ENCODE measurements at places on chromosomes 2 and 18.
A peak's percentile ranks its signal among the peaks of the same experiment; 100 is the strongest.

DNA sequence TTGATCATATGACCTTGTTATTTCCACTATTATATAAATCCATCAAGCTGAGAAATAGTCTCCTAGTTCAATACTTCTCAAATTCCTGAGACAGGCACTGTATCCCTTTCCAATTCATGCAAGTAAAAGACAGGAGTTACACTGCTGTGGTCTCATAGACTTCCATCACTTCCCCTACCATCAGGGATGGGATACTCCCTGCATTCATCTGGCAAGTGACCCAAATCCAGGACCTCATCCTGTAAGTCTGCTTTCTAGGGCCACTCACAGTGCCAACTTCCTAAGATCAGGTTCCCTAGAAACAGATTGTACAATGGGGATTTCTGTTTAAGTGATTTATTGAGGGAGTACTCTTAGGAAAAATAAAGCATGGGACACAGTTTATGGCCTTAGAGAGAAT, 424.0 kb upstream of the CDH7 start:
- no peak for DNase-seq

DNA sequence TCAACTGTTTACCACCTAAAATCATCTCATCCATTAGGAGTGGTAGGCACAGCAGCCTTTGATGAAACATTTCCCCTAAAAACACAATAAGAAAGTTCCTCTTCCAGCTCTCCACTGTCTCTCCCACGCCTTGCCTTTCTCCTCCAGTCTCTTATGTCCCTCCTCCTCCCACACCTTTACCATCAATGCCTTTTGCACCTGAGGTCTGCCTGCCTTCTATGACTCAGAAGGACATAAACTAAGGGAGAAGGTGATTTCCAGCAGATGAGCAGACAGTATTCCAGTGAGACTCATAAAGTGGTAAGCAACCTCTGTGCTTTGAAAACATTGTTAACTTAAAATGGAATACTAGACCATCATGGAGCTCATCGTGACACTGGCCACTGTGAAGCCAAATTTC, 34.2 kb upstream of the NDUFV2 start:
- DNase-seq, result no peak

DNA sequence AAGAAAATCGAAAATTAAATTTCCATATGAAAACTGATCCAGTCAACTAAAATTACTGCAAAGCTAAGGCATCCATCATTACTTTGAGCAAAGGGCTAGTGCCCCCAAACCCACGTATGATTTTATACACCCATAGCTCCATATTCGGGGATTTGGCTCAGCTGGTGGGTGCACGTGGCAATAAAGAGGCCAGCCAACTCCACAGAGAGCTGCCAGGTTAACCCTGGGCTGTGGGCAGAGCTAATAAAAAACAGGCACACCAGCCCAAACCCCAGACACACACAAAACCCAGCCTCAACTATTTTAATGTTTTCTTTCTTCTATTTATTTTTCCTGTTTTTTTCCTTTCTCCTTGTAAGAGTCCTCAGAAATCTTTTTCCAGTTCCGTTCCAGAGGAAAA, 151.3 kb upstream of the SOX11 start:
- no peak for DNase-seq

DNA sequence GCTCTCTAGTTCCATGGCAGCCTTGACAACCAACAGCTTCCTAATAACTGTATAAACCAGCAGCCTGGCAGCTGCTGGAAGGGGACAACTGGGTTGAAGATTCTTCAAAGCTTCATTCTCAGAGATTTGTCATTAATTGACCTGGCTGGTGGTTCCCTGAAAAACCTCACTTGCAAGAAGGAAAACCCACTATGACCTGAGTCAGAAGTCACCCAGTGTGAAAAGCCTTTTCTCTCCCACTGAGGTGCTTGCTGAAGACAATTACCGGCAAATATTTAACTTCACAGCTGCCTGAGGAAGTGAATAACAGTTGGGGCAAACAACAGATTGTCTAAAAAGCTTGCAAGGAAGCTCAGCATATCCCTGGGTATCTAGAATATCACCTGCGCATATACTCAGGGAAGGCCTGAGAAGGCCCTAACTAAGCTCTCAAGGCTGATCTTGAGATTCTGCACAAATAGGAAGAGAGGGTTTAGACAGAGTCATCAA, 49.9 kb downstream of the CRACDL start:
- peak; percentile 1 for DNase-seq

DNA sequence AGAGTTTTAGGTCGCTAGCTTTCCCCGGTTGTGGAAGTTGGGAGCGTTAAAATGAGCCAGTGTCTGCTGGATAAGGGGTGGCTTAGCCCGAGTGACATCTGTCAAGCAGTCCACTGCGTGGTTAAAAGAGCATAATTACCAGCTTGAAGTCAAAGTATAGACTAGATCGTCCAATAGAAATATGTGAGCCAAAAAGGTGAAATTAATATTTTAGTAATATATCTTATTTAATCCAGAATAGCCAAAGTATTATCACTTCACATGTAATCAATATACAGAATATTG, 654 bp downstream of the COMMD1 start:
- no peak for DNase-seq
